ENCODE measurements at places on chromosomes 13 and 19.

DNA sequence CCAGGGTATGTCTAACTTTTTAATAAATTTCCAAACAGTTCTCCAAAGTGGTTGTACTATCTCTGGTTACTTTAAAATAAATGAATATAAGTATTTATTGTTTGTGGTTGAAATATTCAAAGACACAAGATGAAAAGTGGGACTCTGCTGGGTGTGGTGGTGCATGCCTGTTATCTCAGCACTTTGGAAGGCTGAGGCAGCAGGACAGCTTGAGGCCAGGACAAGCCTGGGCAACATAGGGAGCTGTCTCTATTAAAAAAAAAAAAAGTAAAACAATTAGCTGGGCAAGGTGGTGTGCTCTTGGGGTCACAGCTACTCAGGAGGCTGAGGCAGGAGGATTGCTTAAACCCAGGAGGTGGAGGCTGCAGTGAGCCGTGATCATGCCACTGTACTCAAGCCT is 10.4 kb downstream of the PNMA8A start:
- no peak for DNase-seq

- peak; percentile 21 for DNase-seq
Observed at GRCh38 chr13:112616586-112617362, 28.8 kb upstream of the TUBGCP3 start.

DNA sequence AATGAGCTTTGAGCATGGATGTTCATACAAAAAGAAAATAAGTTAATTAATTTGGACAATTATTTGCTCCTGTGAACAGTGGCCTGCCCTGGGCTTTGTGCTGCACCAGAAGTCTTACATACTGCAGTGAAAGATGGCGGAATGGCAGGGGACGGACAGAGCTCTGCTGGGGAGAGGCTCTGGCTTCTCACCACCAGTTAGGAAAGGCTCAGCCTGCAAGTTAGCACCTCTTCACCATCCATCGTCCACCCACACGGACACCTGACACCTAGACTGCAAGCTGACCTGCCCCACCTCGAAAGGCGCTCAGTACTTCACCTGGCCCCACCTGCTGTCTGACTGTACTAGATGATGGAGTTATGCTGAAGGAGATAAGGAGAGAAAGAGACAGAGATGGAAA is 203.9 kb upstream of the IRS2 start:
- no peak for DNase-seq

DNA sequence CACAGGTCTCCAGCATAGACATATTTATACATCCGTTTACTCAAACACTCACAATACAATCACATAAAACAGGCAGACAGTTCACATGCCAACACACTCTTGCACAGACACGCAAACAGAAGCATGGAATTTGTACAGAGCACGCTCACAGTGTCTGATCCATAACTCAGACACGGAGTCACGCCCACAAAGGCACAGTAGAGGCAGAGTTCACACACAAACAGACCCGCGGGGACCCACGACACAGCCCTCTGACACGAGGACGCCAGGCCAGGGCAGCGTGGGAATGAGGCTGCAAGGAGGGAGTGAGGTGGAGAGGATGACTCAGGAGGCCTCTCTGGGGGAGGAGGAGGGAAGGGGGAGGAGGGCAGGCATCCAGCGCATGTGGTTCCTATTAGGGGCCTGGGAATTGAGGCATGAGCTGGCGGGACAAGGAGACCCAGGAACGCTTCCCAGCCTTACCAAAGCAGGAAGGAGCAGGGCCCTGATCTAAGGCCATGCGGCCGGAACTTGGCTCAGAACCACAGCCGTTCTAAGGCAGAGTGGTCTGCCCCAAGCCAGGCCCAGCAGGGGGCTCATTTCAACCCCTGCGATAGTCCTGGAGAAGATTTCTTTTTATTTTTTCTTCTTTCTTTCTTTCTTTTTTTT is 9.1 kb upstream of the OLFM2 start:
- peak; percentile 97 for DNase-seq

GRCh38 chr19:34180273-34180672 is 8.0 kb downstream of the LSM14A start:
- DNase-seq = no peak

- no peak for DNase-seq
Observed at GRCh38 chr13:113774177-113775107, 15.4 kb downstream of the TMEM255B start.

DNA sequence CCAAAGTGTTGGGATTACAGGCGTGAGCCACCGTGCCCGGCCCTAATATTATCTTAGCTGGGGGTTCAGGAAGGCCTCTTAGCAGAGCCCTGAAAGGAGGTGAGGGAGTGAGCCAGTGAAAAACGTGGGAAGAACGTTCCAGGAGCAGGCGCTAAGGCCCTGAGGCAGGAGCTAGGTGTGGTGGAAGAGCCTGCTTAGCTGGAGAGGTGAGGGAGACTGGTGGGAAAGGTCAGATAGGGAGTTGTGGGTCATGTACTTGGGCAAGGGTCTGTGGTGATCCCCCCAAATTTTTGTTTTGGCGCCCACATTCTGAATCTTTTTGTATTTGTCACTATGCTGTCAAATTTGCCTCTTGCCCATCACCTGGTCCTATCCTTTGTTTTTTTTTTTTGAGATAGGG is 5.1 kb upstream of the INAFM1 start:
- no peak for DNase-seq

DNA sequence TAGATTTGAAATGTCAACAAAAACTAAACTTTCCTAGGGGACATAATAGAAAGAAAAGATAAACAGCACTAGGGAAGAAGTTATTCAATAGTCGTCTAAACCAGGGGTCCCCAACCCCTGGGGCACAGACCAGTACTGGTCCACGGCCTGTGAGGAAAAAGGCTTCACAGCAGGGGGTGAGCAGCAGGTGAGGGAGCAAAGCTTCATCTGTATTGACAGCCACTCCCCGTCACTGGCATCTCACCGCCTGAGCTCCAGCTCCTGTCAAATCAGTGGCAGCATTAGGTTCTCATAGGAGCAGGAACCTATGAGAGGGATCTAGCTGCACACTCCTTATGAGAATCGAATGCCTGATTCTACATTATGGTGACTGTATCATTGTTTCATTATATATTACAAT is 382.7 kb downstream of the MYO16 start:
- no peak for DNase-seq

DNA sequence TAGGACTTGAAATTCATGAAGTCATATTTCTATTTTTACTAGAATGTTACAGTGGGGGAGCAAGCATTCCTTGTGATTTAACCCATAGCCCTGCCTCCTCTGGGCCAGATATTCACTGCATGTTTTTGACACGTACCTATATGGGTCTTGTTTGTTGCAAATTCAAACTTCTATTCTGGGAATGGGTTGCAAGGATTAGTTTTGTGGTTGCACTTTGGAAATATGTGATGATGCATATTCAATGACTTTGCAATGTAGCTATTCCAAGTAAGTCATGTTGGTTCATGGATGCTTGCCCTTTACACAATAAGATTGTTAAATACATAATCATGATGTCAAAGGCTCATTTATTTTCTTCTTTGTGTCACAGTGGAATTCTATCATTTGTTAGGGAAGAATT is 440.8 kb downstream of the TDRD3 start:
- DNase-seq = no peak

DNA sequence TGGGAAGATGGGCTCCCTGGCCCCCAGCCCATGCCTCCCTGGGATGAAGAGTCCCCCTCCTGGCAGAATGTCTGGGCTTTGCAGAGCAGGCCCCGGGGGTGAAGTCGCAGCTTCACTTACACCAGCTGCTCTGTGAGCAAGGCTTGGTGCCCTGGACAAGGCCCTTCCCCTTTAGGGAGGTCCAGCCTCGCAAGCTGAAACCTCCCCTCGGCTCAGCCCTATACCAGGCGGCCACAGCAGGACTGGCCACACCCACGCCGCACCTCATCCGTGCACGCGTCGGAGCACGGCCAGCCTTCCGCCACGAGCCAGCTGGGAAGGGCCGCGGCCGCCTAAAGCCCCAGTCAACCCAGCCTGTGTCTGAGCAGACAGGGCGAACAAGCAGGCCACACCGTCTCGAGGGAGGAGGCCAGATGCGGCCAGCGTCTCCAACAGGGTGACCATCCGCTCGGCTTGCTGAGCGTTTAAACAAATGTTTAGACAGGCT is 83.2 kb upstream of the MCF2L start:
- peak; percentile 71 for DNase-seq

DNA sequence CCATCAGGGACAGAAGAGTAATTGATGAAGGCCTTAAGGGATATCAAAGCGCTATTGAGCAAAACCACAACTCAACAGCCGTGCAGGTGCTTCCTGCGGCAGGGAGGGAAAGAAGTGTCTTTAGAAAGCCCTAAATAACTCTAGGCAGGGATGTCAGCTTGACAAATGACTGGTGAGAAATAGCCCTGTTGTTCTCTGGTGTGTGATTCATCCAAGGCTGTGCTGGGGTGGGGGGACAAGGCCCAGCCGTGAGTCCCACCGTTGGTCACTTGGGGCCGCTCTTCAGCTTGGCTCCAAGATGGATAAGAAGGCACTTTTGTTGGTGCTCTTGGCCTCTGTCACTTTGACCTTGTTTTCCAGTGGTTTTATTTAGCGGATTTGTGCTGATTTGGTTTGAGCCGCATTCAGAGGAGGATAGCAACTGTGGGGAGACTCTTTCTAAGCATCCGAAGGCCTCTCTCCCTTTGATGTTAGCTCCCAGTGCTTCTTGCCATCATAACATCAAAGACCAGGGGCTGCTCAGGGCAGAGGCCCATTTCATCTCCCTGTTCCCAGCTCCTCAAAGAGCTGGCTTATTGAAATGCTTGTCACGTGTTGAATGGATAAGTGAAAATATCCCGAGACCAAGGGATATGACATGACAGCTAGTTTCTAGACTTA is 130.3 kb upstream of the SERP2 start:
- DNase-seq = no peak

- no peak for DNase-seq
Observed at GRCh38 chr19:30066781-30067759, 125.0 kb downstream of the URI1 start.

- peak; percentile 31 for DNase-seq
Observed at GRCh38 chr19:55383279-55384130, 587 bp downstream of the TMEM238 start.

- no peak for DNase-seq
Observed at GRCh38 chr13:81488021-81488420, 1147.1 kb upstream of the SPRY2 start.

- peak; percentile 63 for DNase-seq
Observed at GRCh38 chr19:45276284-45276687, 25.2 kb downstream of the MARK4 start.

- DNase-seq = no peak
Observed at GRCh38 chr13:30415430-30416030, 6.8 kb upstream of the UBE2L5 start.

DNA sequence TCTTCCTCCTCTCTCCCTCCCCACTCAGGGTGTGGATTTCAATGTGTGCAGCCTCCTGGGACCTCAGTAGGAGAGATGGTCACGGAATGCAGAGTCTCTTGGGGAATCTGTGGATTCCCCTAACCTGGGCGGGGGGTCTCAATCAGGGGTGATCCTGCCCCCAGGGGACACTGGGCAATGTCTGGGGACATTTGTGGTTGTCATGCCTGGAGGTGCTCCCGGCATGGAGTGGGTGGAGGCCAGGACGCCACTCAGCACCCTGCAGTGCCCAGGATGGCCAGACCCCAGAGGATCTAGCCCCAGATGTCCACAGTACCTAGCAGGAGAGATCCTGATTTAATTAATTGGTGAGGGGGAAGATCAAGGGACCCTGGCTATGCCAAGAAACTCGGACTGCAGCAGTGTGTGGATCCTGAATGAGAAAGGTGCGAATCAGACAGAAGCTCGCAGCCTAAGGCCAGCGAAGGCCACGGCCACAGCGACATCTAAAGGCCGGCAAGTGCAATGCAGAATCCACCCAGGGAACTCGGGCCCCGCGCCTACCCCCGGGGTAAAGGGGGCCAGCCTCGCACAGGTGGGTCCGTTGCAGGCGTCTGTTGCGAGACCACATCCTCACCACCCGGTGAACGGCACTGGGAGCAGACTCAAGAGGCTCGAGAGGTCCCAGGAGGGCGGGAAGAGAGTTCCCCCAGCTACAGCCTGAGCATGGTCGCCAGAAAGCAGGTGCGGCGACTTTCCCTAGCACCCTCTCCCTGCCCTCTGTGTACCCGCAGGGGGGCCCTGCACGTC is 88.8 kb downstream of the GNG7 start:
- DNase-seq = no peak

DNA sequence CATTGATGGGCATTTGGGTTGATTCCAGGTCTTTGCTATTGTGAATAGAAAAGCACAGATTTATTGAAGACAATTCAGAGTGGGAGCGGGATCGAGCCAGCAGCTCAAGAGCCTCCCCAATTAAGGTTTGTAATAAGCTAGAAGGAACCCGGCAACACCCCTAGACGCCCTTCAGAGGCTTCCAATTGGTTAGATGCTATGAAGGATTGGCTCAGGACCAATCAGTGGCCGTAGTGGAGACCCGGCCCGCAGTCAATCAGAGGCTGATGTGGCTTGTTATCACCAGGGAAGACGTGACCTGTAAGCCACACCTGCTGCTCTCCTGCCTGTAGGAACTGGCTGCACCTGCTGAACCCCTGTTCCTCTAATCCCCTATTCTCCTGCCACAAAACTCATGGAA is 14.6 kb downstream of the SIGLEC11 start:
- no peak for DNase-seq

DNA sequence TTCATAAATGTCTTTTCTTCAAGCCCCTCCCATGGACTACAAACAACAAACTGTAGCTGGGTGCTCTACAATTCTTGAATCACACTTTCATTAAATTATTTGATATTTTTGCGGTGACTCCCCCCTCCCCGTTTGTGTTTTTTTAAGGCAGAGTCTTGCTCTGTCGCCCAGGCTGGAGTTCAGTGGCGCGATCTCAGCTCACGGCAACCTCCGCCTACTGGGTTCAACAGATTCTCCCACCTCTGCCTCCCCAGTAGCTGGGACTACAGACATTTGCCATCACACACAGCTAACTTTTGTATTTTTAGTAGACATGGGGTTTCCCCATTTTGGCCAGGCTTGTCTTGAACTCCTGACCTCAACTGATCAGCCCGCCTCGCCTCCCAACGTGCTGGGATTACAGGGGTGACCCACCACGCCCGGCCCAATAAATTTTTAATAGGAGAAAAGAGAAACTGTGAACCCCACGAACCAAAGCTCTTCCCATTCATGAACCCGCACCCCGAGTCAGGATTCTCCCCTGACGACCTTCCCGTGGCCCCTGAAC is 703 bp downstream of the ZNF506 start:
- no peak for DNase-seq

DNA sequence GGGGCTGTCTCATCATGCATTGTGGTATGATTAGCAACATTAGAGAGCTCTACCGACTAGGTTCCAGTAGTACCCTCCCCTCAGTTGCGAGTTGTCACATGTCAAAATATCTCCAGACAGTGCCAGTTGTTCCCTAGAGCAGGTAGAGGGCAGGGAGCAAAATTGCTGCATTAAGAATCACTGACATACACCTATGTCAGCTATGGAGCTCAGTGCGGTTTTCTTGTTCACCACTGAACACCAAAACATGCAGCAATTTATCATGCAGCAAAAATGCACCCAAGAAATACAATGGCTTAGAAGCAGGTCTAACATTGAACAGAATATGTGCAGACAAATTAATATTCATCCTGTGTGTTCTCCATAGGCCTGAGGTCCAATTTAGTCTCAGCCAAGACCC is 186.9 kb upstream of the STARD13 start:
- no peak for DNase-seq

Measured in fibroblast of the conjunctiva (primary cell).